GM13976 (cell line): ENCODE measurements at places on chromosomes 1 and 21.
A peak's percentile ranks its signal among the peaks of the same experiment; 100 is the strongest.

- no peak for DNase-seq
Observed at GRCh38 chr21:37231249-37231645, 35.9 kb downstream of the VPS26C start.

DNA sequence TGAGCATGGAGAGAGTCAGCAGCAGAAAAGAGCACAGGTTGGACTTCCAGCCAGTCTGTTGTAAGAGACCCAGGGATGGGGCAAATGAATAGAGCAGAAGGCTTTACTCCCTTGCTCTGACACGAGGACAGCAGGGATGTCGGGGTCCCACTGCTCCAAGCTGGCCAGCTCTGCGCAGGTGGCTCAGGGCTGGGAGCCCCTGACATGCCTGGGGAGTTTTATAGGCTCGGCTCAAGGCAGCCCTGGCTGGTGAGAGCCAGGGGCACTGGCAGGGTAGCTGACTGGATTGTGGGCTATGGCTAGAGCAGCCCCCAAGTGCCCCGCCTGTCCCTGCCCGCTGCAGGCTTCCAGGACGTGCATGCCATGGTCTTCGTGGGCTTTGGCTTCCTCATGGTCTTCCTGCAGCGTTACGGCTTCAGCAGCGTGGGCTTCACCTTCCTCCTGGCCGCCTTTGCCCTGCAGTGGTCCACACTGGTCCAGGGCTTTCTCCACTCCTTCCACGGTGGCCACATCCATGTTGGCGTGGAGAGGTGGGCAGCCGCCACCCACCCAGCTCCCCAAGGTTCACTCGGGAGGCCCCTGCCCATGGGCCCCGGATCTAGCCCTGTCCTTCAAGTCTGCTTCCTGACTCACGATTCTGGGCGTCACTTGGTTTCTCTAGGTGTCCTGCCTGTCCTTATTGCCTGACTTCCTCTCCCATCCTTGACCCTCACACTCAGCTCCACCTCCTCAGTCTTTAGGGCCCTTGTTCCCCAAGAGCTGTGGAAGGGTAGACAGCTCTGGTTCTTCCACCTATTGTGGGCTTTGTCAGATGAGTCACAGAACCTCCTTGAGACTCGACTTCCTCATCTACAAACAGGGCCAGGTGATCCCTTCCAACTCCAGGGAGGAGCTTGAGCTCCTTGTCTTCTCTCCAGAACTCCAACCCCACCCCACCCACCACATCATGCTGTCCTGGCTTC is 8.2 kb downstream of the RHBG start:
- DNase-seq, result no peak

DNA sequence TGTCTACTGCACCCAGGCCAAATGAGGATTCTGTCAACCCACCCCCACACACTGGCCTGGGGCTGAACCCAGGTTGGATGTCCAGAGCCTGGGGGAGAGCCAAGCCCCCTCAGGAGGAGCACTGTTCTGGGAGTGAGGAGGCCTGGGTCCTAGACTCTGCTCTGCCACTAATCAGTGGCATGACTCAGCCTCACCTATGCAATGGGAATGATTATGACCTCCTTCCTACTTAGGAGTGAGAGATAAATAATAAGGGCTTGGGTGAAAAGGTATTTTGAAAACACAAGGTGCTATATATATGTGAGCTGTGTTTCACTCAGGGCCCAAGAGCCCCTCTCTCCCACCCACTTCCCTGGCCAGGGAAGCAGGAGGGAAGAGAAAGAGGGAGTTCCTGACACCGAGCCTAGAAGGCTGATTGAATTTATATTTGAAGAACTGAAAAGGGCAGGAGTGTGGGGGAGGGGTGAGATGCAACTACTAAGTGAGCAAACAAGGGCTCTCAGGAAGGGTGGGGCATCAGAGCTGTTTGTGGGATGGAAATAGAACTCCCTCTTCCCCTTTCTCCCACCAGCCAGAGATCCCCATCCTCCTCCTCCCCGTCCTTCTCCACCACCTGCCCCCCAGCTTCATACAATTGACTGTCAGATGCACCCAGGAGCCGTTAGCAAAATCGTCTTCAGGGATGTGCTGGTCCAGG is 8.2 kb downstream of the IGSF9 start:
- peak; percentile 49 for DNase-seq

GRCh38 chr1:59169703-59170102 is 127.2 kb upstream of the FGGY start:
- no peak for DNase-seq

DNA sequence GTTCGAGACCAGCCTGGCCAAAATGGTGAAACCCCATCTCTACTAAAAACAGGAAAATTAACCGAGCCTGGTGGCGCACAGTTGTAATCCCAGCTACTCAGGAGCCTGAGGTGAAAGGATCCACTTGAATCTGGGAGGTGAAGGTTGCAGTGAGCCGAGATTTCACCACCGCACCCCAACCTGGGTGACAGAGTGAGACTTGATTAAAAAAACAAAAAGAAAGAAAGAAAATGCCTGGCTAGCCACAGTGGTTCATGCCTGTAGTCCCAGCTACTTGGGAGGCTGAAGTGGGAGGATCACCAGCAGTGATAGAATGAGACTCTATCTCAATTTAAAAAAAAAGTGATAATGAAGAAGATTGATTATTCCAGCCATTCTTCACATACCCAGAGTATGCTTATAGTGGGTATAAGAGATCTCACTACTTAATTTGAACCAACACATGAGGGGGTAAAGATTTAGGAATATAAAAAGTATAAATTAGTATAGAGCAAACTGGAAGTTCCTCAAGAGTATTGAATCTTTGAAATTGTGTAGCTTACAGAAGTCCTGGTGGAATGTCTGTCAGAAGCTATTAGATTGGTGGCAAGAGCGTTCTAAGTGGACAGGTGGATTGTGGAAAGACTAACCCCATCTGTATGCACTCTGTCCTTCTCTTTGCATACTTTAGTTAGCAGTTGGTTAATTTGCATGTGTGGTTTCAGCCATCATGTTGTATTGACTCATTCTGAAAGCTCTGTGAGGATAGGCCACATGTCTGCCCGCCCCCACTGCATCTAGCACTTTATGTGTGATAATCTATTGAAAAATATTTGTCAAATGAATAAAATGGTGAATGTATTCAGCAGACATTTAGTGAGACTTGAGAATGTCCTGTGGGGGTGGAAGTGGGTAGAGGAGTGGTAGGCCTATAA is 25.0 kb downstream of the RLF start:
- DNase-seq, result peak; percentile 77

GRCh38 chr1:210715072-210715471 is 386.4 kb downstream of the HHAT start:
- DNase-seq, result no peak

GRCh38 chr1:117794073-117794472 is 135.3 kb downstream of the GDAP2 start:
- no peak for DNase-seq

DNA sequence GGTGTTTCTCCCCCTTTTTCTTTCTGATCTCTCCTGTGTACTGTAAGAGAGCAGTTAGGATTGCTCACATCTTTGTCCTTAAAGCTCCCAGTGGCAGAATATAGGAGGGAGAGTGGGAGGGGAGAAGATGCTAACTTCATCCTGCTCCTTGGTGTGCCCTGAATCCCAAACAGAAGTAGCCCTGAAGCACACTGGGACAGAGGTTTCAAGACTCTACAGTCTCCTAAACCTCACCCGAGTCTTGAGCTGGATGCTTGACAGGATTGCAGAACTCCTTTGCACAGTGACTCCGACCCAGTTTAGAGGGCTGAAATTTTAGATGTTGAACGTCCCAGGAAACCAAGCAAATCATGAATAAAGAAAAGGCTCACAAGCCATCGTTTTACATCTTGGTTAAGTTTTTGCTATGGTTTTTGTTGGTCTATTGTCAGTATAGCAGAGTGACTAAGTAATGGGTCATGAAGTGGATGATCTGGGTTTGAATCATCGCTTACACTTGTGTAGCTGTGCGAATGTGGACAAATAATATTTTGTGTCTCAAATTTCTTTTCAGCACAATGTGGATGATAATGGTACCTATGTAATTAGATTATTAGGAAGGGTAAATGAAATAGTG is 37.5 kb downstream of the XCL2 start:
- no peak for DNase-seq

DNA sequence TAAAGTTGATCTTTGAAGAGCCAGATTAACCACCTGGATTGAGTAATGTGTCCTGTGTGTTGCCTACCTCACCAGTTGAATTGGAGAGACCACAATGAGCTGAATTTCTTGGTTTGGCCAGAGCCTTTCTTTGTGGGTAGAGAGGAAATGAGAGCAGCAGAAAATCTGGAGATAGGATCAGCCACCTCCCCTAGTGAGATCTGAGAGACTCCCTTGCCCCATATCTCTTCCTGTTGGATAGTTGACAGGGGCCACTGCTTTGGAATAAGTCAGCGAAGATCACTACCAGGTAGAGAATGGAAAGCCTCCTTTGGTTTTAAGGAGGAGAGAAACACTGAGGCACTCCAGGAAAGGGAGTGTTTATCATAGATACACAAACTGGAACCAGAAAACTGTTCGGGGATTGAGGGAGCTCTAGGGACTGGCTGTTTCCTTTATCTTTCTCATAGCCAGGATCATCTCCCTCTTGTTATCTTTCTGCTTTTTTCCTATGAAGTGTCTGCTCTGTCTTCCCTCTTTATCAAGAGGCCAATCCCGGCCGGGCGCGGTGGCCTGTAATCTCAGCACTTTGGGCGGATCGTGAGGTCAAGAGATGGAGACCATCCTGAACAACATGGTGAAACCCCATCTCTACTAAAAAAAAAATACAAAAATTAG is 21.3 kb upstream of the ZNF326 start:
- no peak for DNase-seq

- no peak for DNase-seq
Observed at GRCh38 chr1:107339775-107340174, 198.9 kb downstream of the NTNG1 start.

- DNase-seq, result no peak
Observed at GRCh38 chr1:95133687-95134086, 16.5 kb downstream of the TLCD4 start.

DNA sequence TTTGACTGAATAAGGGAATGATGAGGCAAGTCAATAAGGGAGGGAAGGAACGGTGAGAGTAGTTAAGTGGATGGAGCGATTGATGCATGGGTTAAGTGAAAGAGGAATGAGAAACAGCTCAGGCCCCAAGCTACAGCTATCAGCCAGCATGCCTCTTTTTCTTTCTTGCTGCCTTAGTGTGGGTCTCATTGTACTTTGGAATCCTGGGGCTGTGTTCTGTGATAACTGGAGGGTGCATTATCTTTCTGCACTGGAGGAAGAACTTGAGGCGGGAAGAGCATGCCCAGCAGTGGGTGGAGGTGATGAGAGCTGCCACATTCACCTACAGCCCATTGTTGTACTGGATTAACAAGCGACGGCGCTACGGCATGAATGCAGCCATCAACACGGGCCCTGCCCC is 1.0 kb downstream of the TEX38 start:
- no peak for DNase-seq

DNA sequence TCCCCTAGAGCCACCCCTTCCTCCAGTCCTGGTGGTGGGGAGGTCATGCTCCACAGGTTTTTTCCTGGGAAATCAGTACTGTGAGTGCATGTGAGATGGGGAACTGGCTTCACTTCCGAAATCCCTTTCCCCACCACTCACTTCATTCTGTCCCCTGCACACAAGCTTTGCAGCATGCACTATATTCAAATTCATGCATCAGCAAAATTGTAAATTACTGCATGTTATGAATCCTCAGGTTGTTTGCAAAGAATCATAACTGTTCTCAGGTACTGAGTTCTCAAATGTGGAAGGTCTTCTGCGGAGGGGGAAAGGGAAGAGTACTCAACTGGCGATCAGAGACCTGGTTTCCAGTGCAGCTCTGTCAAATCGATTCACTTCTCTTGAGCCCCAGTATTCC is 42.3 kb downstream of the LHX4 start:
- no peak for DNase-seq

- DNase-seq, result peak; percentile 96
Observed at GRCh38 chr1:24186993-24187790, at the start of gene IFNLR1. Gene IFNLR1 (minus strand): TSS chr1:24187289. CDS start chr1:24187248, 41 bp downstream.

GRCh38 chr21:39313042-39313570 is 326 bp downstream of the BRWD1 start:
- peak; percentile 37 for DNase-seq

DNA sequence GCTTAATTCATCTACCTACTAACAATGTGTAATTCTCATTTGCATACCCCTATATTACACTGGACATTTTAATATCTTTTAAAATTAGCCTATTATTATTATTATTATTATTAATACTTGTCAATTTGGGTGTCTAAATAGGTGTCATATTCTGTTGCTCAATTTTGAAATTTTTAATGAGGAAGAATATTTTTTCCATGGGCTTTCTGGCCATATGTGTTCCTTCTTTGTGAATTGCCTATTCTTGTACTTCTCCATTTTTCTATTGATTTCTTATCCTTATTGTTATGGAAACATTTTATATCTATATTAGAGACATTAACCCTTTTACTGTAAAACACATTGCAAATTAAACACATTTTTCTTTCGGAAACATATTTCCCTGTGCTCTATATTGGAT is 6.4 kb upstream of the NIBAN1 start:
- DNase-seq, result no peak

DNA sequence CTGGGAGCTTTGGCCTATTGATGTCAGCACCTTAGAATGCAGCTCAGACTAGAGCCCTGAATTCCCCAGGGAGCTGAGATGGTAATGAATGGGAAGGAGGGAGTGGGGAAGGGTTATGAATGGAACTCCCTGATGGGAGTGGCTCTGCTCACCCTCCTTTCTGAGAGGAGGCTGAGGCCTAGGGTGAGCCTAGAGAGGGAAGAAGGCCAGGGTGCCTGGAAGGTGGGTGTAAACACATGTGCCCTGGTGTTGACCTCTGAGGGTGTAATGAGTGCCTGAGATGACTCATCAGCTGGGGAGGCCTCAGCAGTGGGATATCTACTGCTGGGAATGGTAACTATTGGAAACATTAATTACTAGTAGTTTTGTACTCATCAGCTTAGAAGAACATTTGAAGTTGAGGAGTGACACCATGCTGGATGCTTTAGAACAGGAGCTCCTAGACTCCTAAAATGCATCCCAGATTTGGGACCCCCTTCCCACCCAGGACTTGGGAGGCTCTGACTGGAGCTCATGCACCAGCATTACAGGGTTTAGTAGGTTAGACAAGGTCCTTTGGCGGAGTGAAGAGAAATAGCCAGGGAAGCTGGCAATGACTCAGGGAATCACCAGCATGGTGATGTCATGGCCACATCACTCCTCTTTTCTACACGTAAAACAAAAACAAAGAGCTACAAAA is 16.0 kb upstream of the PIGV start:
- DNase-seq, result peak; percentile 49

- no peak for DNase-seq
Observed at GRCh38 chr1:202656951-202657646, 53.2 kb downstream of the SYT2 start.
